ENCODE measurements at places on chromosomes 2 and 18.

GRCh38 chr2:181021199-181021789 is 40.9 kb downstream of the UBE2E3 start:
- DNase-seq: no peak

DNA sequence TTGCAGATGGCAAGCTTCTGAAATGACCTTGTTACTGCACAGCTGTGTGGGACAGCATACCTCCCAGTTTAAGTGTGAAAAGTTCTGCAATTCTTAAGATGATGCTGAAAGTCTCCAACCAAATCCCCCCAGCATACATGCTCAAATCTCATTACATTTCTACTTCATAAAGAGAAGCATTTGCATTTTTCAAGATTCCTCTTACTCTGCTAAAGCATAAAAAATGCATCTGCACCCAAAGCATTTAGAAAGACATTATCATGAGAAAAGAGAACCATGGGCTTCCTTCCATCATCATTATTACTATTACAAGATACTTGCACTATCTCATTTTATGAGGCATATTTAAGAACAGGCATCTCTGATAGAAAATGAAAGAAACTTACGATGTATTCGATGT is 236.9 kb upstream of the REV1 start:
- DNase-seq: no peak

DNA sequence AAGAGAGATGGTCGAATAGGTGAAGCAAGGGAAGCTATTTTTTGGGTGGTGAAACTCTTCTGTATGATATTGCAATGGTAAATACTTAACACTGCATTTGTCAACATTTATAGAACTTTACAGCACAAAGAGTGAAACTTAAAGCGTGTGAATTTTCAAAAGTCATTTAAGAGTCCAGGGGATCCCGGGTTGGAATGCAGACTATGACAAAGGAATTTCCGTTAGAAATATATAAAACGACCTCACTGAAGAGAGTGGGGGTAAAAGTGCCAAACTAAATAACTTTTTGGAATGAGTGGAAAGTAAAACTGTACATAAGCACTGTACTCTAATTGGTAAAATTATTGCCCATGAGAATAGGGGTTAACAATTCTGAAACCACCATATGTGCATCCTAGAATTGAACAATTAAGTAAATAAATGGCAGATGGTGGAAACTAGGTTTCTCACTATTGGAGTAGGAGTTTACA is 191.0 kb upstream of the FN1 start:
- no peak for DNase-seq

DNA sequence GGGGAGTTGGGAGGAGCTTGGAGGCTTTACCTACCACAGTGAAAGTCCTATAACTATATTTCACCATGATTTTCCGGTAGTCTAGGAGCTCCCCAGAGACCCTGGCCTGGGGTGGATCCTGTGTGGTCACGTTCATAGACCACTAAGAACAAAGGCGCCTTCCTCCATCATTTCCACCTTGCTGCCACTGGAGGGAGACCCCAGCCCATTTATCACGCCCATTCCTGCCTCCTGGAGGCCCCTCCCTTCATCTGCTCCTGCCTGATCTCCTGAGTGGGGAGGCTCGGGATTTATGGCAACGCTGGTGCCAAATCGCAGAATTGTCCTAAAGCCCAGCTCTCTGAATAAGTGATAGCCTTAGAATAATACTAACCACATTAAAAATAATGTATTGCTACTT is 507.6 kb upstream of the SPHKAP start:
- peak; percentile 18 for DNase-seq

DNA sequence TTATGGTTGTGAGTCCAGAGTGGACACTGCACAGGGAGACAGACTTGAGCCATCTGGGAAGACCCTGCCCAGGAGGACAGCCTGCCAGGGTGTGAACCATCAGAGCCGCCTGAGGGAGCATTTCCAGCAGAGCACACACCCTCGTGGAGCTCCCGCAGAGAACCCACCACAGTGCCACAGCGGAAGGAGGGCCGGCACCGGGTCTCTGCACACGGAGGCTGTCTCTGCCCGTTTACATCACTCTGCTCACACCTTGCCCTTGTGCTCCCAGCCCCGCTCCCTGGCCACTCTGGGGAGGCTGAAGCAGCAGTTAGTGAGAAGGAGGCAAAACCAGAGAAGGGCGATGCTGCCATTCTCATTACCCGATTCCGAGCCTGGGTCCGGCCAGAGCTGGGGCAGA is 161.9 kb downstream of the KLHL29 start:
- DNase-seq: no peak

- peak; percentile 18 for DNase-seq
Measured at GRCh38 chr2:190099890-190100697, 37.6 kb upstream of the MSTN start.
